ENCODE measurements at places on chromosomes 6 and 20.
A peak's percentile ranks its signal among the peaks of the same experiment; 100 is the strongest.

DNA sequence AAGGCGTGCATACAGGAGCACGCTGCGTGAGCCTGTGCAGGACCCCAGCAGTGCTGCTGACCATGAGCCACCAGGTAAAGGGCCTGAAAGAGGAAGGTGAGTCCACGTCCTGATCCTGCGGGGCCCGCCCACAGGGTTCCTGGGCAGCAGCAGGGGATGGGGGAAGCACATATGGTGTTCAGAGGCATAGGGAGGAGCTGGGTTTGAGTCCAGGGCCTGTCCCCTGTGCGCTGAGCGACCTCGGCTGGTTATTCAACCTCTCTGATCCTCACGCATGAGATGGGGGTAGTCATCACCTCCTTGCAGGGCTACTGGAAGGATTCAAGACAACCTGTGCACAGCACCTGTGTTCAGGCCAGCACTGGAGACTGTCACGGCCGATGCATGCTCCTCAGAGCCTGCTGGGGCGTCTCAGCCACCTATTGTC, at the start of gene TMC2:
TSS of gene TMC2 (plus strand) at position 14 of the 427 bp plus-strand sequence. CDS start at position 63, 49 bp downstream.
- no peaks in the 10 kb centered on the region for H3K36me3 ChIP-seq
- peaks cover 84% of the 10 kb centered on the region for H3K27me3 ChIP-seq
- DNase-seq, result no peak
- H3K4me3 ChIP-seq, result no peak within 1 kb of the TSS
- no peak within 1 kb of the TSS for H3K27ac ChIP-seq

DNA sequence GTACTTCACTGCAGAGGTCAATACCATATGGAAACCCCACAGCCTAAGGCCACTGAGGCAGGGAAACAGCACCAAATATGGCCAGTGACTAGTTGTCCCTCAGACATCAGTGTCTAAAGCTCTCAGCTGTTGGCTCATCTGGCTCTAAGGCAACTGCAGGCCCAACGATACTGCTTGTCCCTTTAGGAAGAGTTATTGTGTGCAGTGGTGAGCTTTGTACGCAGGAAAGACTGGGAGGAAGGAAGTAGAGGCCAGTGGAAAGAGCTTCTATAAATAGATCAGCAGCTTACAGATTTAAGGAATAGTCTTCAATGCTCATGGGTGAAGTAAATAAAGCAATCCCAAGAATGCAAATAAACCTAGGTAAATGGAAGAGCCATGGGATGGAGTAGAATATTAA, 29.3 kb downstream of the DNAAF9 start:
- H3K27ac ChIP-seq, result no peak overlapping the region
- no peaks in the 10 kb centered on the region for H3K4me1 ChIP-seq
- no peak for DNase-seq
- H3K27me3 ChIP-seq, result no peaks in the 10 kb centered on the region

DNA sequence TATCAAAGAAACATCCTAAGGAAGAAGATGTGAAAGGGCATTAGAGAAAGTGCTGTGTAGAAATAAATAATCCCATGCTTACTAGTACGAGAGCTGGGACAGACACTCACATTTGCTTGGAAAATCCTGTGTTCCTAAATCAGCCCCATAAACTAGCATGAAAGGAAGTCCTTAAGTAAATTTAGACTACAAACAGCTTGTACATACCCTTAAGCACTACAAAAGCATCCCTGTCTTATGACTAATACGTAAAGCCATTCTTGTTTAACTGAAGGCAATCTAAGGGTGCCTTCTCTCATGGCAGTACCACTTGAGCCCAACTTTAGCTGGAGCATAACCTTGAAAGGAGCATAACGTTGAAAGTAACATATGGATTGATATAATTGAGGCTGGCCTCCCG, 15.4 kb upstream of the FOXQ1 start:
- H3K27me3 ChIP-seq, result no peaks in the 10 kb centered on the region
- no peak overlapping the region for H3K4me3 ChIP-seq
- H3K4me1 ChIP-seq, result peaks cover 21% of the 10 kb centered on the region
- no peaks in the 10 kb centered on the region for H3K36me3 ChIP-seq
- H3K27ac ChIP-seq, result peak overlapping the region; percentile 25
- no peak for DNase-seq

GRCh38 chr20:48679599-48679998, 148.2 kb downstream of the PREX1 start:
- H3K27me3 ChIP-seq, result no peaks in the 10 kb centered on the region
- no peak for DNase-seq
- H3K36me3 ChIP-seq, result no peaks in the 10 kb centered on the region
- H3K4me1 ChIP-seq, result peaks cover 30% of the 10 kb centered on the region
- no peak overlapping the region for H3K27ac ChIP-seq

DNA sequence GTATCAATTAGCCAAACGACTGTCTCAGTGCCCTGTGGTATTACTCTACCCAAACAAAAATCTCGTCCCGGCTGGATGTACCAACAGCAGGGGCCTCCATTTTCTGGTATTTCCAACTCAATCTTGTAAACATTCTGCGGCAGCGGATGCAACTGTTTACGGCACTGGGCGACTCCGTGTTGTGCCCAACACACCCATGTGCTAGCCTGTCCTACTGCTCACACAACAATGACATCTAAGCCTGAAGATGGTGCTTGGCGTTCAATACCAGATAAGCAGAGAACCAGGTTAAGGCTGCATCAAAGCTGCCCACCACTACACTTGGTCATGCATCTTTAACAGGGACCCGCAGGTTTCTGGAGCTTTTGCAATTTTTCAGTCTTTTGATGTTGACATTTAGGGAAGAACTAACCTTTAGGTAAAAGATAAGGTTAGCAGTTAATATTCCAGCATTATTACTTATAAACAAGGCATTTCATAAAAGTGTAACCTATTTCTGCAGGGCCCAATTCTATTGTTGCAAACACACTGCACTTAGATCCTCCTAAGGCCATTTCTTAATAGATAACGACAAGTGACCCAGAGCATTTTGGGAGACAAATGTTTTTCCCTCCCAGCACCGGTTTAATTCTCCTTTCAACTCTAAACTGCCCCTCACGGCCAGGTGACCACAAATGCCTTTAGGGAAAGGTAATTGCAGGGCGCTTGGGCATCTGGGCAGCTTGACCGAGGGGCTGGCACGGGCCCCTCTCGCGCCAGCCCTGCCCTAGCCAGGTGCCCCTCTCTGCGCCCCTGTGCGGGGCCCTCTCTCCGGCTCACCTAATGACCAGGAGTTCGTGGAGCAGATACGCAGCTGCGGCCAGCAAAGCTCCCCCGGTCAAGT, 945 bp downstream of the FAXC start:
- no peaks in the 10 kb centered on the region for H3K27me3 ChIP-seq
- H3K4me1 ChIP-seq, result peaks cover 24% of the 10 kb centered on the region
- peak overlapping the region; percentile 73 for H3K27ac ChIP-seq
- DNase-seq, result no peak

DNA sequence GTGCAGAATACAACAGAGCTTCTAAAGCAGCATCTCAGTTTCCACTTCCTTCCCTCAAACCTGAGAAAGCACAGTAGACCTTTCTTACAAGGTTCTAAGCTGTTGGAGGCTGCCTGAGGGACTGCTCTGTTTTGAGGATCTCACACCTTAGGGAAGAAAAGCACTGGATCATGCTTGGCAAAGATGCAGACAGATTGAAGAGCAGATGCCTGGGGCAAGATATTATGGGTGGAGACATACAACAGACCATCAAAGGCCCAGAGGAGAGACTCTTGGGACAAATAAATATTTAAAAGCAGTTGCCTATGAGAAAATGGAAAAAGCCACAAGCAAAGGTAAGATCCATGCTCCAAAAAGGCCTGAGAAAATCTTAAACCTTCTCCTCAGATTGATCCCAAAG, 6.2 kb downstream of the ZNF337 start:
- H3K4me1 ChIP-seq, result peaks cover 4% of the 10 kb centered on the region
- H3K27me3 ChIP-seq, result no peaks in the 10 kb centered on the region
- peaks cover 2% of the 10 kb centered on the region for H3K36me3 ChIP-seq
- H3K27ac ChIP-seq, result no peak overlapping the region
- no peak overlapping the region for H3K4me3 ChIP-seq

DNA sequence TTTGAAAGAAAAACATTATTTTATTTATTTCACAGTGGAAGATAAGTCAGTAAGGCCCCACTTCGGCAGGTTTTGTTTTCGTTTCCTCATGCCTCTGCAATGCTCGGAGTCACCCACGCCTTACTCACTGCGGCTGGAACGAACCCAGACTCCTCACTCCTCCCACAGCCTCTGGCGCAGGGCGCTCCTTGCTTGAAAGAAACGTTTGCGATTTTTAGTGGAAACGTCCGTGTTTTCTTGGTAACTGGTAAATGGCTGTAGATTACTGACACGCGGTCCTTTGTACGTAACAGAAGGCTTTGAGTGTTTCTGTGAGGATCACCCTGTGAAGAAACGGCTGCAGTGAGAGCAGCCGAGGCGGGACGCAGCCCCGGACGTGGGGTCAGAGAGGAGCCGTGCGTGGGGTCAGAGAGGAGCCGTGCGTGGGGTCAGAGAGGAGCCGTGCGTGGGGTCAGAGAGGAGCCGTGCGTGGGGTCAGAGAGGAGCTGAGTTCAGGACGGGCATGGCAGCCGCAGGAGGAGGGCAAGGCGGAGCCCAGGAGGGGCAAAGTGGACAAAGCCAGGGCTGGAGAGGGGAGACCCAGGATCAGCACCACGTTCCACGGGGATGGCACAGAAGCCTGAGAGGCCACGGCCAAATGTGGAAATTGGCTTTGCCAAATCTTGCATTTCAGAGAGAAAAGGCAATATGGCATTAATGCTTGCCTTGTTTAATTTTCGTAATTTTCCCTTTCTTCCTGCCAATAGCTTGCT, 198.6 kb upstream of the THBS2 start:
- peaks cover 22% of the 10 kb centered on the region for H3K4me1 ChIP-seq
- H3K36me3 ChIP-seq, result no peaks in the 10 kb centered on the region
- peak overlapping the region; percentile 71 for H3K27ac ChIP-seq
- DNase-seq, result no peak

DNA sequence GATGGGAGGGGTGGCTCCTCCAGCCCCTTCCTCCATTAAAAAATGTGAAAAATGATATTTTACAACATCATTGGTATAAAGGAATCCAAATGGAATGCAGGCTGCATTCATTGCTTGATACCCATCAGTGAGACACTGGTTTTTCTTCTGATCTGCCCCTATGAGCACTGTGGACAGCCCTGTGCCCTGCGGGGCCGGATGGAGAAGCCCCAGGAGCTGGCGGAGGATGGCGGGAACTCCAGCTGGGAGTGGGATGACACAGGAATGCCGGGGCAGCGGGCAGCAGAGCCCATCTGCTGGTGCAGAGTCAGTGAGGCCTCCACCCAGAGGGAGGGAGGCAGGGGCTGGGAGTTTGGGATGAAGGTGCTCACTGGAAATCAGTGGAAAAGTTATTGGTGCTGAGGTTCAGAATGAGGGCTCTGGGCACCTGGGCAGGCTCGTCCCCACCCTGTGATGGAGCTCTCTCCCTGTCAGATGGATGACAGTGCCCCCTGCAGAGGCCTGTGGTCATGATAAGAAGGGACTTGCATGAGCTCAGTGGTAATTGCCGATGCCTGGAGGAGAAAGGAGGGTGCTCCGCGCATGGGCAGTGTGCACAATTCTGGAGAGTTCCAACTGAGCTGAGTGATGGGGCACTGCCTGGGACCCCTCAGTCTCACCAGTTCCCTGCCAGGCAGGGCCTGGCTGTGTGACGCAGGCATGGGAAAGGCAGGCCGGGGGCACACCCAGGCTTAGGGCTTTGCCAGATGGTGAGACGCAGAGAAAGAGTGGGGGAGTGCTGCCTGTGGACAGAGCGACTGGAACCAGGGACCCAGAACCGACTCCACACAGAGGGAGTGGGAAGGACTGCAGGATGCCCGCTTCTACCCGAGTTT, 23.2 kb downstream of the CTCFL start:
- no peaks in the 10 kb centered on the region for H3K36me3 ChIP-seq
- no peaks in the 10 kb centered on the region for H3K4me1 ChIP-seq
- DNase-seq, result no peak

DNA sequence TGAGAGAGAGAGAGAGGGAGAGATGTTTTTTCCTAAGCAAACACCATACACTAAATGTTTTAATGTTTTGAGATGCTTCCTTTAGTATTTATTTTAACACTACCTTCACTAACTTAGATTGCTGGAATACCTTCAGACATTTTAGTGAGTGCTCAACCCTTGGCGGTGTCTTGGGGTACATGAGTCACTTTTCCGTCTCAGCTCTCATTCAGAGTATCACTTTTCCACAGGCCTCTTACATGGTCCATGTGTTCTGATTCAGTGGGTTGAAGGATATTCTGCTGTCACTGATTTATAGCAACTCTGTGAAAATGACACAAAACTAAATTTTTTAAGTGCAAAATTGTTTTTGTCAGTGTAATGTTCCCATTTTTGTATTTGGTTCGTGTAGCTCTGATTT, 217.9 kb downstream of the CLVS2 start:
- H3K4me3 ChIP-seq, result no peak overlapping the region
- no peak for DNase-seq
- H3K36me3 ChIP-seq, result no peaks in the 10 kb centered on the region
- no peaks in the 10 kb centered on the region for H3K4me1 ChIP-seq

All from esophagus squamous epithelium (tissue), 5 donors.